ENCODE measurements at places on chromosomes 7 and 10.

GRCh38 chr10:95480102-95480900, 80.9 kb downstream of the SORBS1 start:
- no peak for DNase-seq

DNA sequence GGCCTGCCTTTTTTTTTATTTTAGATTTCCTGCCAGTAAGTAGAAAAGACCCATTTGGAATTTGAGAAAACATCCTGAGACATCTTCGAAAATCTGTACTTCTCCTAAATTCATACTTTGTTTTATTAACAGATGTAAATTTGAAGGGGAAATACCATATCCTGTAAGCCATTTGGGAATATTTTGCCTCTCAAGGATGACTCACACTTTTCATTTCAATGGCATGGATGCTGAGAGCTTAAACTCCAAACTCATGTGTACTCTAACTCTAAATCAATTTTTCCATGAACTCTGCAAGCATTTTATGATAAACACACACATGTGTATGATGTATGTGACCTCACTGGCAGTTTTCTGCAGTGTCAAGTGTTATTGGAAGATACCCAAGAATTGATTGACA, 89.0 kb downstream of the SEMA3A start:
- DNase-seq: no peak

- DNase-seq: no peak
Observed at GRCh38 chr7:66301737-66302136, 96.6 kb downstream of the TPST1 start.

DNA sequence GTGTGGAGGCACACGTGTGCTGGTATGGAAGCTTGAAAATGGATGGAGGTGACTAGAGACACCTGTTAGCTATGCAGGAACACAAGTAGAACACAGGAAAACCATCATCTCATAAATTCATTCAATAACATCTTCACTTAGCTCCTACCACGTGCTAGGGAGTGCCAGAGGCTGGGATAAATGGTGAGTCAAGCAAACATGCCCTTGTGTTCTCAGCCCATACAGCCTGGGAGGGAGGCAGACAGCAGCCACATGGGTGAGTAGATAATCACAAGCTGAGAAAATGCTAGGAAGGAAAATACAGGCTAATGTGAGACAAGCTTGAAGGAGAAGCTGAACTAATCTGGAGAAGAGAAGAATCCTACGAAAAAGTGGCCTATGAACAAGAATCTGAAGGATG, 468.0 kb upstream of the ZMIZ1 start:
- DNase-seq: no peak

GRCh38 chr7:157037635-157038034, 27.2 kb upstream of the MNX1 start:
- no peak for DNase-seq

DNA sequence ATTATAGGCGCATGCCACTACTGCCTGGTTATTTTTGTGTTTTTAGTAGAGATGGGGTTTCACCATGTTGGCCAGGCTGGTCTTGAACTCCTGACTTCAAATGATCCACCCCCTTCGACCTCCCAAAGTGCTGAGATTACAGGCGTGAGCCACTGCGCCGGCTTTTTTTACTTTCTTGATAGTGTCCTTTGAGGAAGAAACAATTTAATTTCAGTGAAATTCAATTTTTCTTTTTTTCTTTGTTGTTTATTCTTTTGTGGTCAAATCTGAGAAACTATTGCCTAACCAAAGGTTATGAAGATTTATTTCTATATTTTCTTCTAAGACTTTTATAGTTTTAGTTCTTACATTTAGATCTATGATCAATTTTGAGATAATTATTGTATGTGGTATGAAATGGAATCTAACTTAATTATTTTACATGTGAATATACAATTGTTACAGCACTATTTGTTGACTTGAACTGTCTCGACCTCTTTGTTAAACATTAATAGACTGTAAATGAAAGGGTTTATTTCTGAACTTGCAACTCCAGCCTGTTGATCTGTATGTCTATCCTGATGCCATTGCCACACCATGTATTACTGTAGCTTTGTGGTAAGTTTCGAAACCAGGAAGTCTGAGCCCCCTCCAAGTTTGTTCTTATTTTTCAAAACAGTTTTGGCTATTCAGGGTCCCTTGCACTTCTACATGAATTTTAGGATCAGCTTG, 19.8 kb upstream of the RASSF4 start:
- DNase-seq: no peak

DNA sequence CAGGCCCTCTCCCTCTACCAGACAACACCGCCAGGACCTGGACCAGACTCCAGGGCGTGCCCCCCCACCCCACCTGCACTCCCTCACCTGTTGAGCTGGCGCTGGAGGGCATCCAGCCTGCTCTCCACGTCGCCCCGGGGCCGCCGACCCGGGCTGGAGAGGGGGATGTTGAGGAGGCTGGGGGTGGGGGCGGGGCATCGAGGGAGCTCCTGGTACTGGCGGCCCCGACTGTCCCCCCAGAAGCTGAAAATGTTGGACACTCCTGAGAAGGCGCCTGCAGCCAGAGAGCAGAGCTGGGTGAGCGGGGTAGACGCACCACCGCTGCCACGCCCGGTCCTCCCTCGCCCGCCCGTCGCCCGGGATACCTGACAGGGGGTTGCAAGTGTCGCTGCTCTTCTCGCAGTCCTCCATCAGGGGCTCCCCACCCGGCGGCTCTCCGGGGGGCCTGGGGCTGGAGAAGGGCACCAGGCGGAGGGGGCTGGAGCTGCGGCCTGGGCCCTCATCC, 30.8 kb downstream of the KCNH2 start:
- DNase-seq: no peak

- DNase-seq: no peak
Observed at GRCh38 chr10:34505338-34505737, 309.8 kb downstream of the PARD3 start.

DNA sequence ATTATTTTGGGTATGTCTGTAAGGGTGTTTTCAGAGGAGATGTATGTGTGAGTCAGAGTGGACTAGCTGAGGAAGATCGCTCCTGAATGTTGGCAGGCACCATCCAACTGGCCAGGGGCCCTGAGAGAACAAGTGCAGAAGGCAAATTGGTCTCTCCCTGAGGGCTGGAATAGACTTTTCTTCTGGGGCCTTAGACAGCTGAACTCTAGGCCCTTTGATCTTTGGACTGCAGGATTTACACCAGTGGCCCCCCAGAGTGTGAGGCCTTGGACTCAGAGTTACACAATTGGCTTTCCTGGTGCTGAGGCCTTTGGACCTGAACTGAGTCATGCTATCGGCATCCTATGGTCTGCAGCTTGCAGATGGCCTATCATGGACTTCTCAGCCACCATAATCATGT, 217.2 kb downstream of the REEP3 start:
- no peak for DNase-seq

DNA sequence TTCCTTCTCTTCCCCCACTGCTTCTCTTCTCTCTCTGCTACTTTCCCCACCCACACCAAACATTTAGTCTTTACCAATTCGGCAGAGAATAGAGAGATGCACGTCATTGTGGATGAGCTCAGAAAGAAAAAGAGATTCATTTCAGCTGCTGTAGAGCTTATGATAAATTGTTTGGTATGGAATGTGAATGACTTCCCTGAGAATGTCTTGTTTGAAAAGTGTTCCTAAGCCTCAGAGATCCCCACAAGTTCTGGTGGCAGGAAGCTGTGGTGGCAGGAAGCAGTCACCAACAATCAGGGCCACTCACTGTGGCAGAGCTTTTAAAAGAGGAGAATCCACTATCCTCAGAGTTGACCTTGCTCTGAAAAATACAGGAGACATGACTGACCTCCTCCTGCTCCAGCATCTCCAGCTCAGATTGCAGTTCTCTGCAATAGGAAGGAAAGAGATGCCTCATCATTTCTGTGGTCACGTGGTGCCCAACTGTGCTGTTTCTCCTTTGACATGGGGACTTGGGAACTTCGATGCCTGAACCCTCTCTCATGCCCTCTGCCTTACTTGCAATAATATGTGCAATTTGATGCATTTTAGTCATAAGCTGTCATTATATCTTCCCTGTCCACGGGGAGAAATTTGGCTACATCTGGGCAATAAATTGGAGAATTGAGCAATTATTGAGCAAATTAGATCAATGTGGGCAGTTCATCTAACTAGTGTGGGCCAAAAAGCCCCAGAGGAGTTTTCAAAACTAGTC, 76.5 kb downstream of the BMPER start:
- no peak for DNase-seq

- no peak for DNase-seq
Observed at GRCh38 chr7:154774303-154774969, 228.5 kb downstream of the PAXIP1 start.

- no peak for DNase-seq
Observed at GRCh38 chr10:5466451-5467206, 32.7 kb downstream of the CALML5 start.

DNA sequence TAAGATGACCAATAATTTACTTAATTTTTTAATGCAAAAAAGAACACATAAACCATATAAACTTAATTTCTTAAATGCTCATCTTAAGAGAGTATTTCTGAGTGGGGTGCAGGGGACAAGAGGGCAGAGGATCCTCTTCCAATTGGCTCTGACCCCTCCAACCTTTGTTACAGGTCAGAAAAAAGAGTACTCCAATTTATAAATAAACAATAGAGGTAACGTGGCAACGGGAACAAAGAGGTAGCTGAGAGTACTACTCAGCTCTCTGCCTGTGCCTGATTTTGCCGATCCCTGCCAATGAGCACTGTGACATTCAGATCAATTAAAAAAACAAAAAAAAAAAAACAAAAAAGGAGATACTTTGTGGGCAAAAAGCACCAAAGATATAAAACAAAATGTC, 307.9 kb downstream of the PARD3 start:
- no peak for DNase-seq

DNA sequence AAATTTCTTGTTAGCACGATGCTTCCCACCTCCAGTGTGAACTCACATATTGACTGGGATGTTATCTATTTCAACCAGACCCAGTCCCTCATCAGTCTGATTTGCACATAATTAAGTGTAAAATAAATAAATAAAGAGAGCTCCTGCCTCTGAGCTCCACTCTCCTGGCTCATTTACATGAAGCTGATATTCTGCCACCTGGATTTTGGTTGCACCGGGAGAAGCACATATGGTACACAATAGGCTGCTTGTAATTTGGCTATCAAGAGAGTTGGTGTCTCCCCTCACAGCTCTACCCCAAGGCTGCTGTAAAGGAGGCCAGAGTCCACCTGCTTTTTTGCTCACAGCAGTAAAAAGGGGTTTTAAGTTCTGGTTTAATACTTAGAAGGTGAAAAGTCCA, 610.5 kb downstream of the KCNMA1 start:
- DNase-seq: no peak

DNA sequence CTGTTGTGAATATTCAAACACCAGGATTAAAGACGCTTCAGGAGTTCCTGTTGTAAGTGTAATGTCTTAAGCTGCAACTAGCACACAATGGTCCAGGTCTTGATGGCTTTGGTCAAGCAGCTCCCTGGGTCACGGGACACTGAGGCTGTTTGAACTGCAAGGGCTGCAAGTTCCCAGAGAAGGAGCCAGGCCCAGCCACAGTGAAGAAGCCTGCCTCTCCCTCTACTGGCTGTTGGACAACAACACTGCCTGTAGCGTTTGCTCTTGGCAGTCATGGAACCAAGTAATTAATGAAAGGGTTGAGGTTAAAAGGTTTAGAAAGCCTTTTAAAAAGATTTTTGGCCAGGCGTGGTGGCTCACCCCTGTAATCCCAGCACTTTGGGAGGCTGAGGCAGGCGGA, 31.9 kb upstream of the GUSB start:
- no peak for DNase-seq

DNA sequence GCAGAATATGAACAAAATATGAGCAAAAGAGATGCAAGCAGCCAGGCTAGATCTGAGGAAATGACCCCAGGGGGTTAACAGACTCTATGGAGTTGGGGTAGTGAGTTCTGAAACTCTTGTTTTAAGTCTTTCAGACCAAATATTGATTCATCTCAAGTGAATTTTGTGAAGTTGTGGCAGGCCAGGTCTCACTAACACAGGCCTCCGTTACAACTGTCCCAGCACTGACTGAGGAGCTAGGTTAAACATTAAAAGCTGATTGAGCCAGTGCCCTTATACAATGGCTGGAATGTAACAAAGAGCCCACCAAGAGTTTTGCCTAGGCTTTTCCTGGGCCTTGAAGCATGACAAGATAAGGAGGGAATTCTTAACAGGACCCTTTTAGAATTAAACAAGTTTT, 192.3 kb upstream of the STK17A start:
- no peak for DNase-seq

DNA sequence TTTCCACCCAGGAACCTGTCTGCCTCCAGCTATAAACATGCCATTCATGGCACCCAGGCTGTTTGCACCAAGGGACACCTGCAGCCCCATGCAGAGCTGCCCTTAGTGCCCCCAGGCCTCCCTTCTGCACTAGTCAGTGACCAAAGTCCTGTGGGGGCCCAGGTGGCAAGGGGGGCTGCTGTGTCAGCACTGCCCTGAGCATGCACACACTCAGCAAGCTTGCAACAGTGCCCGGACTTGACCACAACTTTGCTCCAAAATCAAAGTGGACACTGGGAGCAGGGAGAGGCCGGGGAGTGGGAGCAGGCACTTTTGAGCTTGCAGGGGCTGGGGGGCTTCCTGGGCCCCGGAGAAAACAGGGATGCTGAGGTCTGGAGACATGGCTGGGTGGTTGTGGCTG, 192.9 kb upstream of the MBL2 start:
- no peak for DNase-seq

DNA sequence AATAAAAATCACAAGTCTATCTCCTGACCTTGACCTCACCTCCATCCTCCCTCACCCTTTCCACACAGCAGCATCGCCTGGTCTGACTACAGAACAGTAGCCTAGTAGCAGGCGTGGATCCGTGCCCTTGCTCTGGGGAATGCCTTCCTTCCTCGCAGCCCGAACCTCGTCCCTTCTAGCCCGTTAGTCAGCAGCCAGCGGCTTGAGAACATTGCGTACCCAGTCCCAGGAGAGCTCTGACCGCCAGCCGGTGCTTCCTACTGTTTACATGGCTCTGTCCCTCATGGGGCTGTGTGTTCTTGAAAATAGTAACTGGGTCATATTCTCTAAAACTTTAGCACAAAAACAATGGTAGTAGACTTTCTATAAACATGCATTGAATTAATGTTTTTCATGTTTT, 682.7 kb upstream of the IGFBP3 start:
- no peak for DNase-seq

Data from progenitor cell of endocrine pancreas (in vitro differentiated cells).